ENCODE measurements at places on chromosomes 12 and 14.

- DNase-seq, result no peak
Observed at GRCh38 chr14:93538413-93538812, 107.7 kb downstream of the UNC79 start.

DNA sequence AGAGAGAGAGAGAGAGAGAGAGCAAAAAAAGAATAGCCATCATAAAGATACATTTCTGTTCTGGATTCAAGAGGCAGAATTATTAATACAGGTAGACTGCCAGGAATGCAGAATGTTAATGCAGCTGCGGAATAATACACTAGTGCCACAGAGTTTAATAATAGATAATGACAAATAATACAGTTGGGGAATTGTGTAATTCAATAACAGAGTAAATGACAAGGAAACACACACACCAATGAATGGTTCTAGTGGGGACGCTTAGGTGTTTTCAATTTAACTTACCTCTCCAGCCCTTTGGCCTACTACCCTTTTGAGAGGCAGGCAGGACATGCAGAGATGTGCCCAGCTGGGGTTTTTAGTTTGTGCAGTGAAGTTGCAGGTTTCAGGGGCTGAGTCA is 313.9 kb downstream of the NRXN3 start:
- no peak for DNase-seq

DNA sequence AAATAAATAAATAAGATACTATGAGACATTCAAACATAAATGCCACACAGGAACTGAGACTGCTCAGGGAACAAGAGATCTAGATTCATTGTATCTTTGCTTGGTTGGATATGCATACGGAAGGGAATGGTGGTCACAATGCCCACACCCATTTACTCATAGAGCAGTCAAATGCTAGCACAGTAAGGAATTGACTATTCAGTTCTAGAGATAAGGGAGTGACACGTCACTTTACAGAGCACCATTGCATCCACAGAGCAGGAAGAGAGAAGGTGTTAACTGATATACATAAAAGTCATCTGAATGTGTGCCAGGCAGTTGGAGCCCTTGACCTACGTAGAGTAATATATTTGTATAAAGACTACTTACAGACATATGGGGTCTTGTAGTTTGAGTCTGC is 530.0 kb upstream of the NOVA1 start:
- no peak for DNase-seq

DNA sequence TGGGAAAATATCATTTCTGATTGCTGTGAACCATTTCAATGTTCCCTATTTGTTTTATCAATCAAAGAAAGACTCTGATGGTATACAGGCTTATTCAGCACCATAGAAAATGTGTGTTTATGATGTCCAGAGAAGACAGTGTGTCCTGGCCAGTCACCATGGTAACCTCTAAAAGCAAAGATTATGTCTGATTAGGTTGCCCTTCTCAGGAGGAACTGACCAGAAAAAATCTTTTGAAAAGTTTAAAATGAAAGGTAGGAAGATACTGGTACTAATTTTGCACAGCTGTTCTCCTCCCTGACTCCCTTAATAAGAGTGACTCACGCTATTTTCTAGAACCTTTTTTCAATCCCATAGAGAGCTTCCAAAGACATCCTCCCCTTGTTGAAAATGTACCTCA is 391.8 kb upstream of the DCN start:
- no peak for DNase-seq

DNA sequence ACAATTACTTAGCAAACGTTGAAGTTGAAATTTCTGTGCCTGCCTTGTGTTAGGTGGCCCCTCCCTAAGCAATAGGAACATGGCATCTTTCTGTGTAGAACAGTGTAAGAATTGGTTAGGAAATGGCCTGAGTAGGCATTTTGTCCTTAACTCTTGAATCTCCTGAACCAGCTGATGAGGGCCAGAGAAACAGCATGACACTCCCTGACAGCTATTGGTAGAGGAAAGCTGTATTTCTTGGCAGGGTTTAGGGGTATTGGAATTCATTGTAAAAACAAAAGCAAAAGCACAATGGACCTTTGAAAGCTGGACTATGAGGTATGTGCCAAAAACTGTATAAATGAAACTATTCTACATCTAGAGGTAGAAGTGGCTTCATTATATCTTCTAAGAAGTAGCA is 40.6 kb upstream of the LRTM2 start:
- DNase-seq, result no peak

DNA sequence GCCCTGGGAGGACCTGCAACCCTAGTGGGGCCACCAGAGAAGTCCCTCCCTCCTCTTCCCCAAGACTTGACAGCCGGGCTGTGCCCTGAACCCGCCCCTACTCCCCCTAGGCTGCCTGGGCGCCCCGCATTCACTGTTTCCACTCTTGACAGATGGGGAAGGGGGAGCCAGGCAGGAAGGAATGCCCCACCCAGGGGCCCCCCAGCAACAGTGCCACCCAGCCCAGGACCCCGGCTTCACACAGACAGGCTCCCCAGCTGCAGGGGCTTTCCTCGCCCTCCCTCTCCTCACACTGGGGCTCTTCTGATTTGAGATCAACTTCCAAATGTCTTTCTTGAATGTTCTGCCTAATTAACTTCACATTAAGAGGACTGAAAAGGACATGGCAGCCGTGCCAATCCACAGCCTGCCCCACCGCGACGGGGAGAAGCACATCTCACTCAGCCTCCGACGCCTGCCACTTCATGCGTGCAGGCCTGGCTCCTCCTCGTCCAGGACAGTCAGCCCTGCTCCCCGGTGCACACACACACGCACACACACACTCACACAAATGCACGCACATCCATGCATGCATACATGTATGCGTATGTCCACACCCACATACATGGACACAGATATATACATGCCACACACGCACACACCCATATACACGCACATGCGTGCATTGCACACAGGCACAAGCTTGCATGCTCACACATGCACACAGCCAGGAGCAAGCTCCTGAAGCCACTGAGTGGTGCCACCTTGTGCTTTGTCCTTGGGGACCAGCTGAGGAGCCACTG is 19.6 kb upstream of the C14orf180 start:
- DNase-seq, result no peak

DNA sequence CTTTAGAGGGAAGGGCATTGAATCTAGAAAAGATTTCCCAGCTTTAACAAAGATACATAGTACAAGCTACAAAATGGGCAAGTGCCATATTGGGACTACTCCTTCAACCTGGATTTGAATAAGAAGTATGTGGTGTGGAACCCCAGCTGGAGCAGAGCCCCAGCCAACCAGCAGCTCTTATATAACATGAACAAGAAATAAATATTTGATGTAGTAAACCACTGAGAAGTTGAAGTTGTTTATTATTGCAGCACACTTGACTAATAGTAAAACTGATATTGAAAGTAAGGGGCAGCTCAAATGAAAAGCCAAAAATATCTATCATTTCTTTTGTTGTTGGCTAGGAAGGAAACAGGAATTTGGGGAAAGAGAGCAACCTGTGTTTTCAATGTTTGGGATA is 701.8 kb downstream of the TMTC2 start:
- DNase-seq, result no peak

DNA sequence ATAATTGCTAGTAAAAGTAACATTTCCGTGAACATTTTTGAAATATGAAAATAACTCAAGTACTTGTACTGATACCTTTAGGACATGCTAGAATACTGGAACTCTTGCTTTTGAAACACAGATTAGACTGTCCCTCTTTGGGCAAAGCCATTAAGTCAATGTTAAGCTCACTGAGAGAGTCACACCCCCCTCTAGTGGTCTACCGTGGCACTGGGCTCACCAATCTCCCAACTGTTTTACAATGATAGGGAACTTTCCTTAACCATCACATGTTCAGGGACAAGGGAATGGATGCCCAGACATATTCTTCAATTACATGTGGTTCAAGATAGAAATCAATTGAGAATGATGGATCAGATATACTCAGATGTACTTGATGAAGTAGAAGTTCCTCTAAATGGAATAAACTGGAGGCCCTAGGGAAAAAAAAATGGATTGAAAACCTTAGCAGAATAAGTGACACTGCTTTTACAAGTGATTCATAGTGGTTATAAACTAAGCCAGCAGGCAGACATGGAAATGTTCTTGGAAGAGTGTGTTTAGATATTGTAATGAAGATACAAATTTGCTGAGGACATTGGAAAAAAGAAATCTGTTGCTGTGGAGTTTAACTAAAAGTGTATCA is 17.8 kb downstream of the NANOG start:
- peak; percentile 70 for DNase-seq

DNA sequence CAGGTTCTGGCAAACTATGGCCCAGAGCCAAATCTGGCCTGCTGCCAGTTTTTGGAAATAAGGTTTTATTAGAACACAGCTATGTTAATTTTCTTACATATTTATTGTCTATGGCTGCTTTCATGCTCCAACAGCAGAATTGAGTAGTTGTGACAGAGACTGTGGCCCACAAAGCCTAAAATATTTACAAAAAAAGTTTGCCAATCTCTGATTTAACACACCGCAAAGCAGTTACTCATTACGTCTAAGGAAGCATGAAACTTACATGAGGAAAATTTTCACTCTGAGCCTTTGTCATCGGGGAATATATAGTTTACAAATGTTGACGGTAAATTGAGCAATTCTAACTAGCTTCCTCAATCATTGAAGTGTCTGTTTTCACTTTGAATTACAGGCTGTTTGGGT is 96.5 kb downstream of the UNC79 start:
- DNase-seq, result no peak

GRCh38 chr12:51406859-51407258 is 15.7 kb upstream of the GALNT6 start:
- no peak for DNase-seq

DNA sequence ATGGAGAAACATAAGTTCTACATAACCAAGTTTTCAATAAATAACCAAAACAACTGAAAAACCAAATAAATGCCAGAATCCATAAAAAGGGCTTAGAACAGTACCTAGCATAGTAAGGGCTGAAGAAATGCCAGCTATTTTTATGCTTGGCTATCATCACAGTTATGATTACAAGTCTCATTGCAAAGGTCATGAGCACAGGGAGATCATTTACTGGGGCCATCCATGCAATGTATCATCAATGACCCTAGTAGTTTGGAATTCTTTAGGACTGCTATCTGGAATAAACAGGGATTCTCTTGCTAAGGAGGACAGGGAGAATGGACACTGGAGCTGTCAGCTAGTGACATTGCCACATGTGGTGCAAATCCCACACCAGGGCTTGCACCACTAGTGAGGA is 92.5 kb upstream of the NAP1L1 start:
- no peak for DNase-seq

- no peak for DNase-seq
Observed at GRCh38 chr12:106945261-106945851, 10.4 kb upstream of the TMEM263 start.

DNA sequence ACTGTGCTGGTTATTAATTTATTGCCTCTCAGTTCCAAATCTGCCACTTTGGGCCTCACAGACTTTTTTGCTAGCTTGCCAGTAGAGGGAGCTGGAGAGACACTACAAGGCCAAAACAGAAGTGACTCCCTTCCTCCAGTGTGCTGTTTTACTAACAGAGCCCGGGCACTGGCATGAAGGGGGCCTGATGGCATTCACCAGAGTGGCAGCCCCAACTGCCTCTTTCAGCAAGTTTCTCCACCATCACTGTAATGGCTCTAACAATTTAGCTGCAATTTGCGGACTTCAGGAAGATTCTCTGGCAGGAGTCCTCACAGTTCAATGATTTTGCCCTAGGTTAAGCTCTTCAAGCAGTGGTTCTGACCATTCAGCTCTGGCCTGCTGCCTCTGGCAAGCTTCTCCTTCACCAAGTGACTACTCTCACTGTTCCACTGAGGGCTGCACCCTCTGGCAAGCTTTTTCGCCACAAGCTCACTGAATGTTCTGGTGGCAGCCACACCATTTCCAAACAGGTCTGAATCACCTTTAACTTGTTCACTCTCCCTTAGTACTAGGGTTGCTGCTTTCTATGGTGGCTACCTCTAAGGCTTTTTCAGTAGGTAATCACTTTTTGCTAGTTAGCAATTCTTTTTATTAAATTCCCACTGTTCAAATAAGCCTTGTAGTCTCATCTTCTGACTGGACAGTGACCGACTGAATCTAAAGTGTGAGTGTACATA is 104.9 kb downstream of the ZC3H14 start:
- peak; percentile 71 for DNase-seq

GRCh38 chr12:6639151-6639801 is 3.5 kb upstream of the LPAR5 start:
- DNase-seq, result no peak

DNA sequence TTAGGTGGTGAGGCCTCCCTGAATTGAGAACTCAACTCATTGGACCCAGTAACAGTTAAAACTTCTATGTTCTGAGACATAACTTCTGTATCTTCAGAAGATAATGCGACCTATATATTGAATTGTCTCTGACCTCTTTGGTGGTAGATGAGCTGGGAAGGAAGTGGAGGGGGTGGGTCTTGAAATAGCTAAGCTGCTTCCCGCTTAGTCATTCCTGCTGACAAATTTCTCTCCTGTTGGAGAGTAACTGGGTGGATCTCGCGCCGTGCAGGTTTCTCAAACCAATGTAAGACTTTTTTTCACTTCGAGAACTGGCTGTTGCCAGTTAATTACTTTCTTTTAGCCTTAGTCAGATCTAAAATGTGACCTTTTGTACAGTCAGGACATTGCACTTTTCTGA is 100.8 kb downstream of the PPHLN1 start:
- DNase-seq, result no peak

- DNase-seq, result no peak
Observed at GRCh38 chr14:101588286-101588975, 27.1 kb downstream of the DIO3 start.

GRCh38 chr12:121570467-121571283 is 10.1 kb downstream of the KDM2B start:
- no peak for DNase-seq

- peak; percentile 39 for DNase-seq
Observed at GRCh38 chr14:70642303-70643235, 853 bp downstream of the TTC9 start.

- DNase-seq, result no peak
Observed at GRCh38 chr14:39050389-39050788, 52.6 kb downstream of the SEC23A start.

- DNase-seq, result peak; percentile 13
Observed at GRCh38 chr12:118061873-118062843, 1.2 kb upstream of the WSB2 start.

GRCh38 chr14:75234173-75235115 is 44.2 kb upstream of the FOS start:
- DNase-seq, result no peak

DNA sequence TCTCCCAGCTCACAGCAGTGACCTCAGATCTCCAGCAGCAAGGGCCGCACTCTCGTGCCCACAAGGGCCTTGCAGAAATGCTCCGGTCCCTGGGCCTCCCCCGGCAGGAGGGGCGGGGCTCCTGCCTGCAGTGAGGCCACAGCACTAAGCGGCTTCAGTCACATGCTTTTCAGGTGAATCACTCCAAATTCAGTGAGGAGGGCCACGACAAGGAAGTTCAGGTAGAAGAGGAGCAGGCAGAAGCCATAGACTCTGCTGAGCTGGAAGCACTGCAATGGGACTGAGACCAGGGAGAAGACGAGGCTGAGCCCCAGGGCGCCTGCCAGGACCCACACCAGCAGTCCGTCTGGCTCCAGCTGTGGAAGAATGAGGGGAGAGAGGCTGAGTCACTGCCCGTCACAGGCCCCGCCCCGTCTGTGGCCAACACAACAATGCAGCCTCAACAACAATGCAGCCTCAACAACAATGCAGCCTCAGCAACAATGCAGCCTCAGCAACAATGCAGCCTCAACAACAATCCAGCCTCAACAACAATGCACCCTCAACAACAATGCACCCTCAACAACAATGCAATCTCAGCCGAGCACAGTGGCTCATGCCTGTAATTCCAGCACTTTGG is 35.2 kb downstream of the SLC8B1 start:
- DNase-seq, result no peak
